KBM-7 (cell line): ENCODE measurements at places on chromosomes 2 and 18.

DNA sequence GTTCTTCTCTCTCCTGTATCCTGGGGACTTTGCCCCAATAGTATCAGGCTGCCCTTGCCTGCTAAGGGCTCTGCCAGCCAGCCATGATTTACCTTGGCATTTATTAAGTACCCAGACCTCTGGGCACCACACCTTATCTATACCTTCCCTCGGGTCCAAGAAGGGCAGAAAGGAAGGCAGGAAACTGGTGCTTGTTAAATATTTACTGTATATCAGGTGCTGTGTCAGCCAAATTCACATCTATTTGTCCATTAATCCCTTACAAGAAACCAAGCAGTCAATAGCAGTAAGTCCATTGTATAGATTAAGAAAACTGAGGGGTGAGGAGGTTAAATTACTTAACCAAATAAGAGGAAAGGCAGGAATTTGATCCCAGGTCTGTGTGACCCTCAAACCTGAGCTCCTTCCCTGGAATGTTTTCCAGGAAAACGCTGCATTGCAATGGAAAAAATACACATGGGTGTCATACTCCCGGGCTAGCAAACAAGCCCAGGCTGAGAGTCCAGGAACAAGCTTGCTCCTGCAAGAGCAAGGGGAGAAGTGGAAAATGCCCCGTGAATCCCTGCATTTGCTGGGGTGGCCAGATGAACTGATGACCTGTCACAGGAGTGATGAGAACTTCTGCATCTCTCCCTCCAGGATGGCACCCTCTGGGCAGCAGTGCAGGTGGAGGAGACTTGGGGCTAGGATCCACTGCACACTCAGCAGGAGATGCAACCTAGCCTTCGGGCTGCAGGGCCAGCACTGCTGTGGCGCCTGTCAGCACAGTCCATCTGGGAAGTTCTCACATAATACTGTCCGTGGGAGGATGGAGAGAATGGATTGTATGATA, 30.4 kb downstream of the CIB4 start:
- DNase-seq, result no peak

DNA sequence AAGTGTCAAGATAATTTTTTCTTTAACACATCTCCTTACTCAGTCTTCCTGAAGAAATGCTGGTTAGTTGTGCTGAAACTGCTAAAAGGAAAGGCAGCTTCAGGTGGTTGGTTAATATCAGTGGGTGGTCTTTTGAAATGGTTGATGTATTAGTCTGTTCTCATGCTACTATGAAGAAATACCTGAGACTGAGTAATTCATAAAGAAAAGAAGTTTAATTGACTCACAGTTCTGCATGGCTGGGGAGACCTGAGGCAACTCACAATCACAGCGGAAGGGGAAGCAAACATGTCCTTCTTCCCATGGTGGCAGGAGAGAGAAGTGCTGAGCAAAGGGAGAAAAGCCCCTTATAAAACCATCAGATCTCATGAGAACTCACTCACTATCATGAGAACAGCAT, 125.9 kb upstream of the CYRIA start:
- DNase-seq, result no peak

DNA sequence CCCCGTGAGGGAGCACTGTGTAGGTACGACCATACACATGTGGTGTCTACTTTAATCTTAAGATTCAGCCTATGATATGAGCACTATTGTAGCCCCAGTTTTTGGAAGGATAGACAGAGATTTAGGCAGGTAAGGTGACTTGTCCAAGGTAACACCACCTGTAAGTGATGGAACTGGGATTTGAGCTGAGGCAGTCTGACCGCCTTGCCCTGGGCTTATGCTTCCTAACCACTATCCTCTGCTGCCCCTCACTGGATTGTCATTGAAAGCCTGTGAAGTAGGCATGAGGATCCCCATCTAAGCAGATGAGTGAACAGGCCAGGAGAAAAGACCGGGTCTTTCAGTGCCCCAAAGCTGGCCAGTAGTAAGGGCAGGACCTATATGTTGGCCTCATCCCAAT, 343.8 kb downstream of the CYRIA start:
- DNase-seq, result no peak

GRCh38 chr18:73594749-73595148, 552.9 kb downstream of the FBXO15 start:
- no peak for DNase-seq

GRCh38 chr18:63444580-63444979, 22.3 kb upstream of the VPS4B start:
- DNase-seq, result peak; percentile 49

DNA sequence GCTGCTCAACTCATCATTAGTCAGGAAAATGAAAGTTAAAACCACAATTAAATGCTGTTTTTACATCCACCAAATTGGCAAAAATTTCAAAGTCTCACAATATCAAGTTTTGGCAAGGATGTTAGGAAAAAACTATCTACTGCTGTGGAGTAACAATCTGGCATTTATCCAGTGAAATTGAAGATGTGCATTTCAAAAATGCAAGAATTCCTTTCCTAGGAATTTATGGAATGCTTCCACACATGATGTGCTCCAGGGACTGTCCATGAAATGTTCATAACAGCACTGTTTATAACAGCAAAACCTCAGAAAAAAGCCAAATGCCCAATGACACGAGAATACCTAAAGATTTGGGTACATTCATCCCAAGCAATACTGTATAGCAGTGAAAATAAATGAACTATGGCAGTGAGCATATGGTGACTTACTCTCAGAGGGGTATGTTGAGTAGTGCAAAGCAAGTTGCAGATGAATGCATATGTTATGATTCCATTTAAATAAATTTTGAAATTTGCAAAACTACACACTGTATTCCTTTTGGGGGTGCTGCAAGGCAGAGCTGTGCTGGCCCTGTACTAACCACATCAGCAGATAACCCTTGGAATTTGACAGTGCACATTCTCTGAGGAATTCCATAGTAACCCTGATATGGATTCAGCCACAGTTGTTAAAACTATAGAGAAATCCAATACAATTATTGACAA, 41.3 kb upstream of the GYPC start:
- DNase-seq, result no peak

DNA sequence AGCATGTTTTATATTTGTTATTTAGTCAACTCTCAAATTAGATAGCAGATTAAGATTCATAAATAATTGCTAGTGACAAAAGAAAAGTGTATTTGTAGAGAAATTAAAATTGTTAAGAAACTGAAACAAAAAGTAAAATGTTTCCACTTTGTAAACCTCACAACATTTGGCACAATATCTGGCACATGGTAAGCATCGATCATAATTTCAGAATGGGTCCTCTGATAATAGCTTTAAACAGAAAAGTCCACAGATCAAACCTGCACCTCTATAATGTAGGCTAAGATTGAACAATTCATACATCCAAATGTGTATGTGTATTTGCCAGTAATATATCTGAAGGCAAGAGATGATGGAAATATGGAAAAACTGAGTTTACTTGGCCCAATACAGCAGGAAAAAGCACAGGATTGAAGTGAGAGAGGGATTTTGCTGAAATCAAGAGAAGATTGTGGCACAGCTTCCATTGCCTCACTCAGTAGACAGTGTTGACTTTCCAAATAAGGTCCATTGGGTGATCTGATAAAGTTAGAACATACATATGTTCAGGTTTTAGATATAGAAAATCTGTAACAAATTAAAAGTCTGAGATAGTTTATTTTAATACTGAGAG, 39.4 kb downstream of the COBLL1 start:
- no peak for DNase-seq

GRCh38 chr2:182207049-182207746, 219.6 kb downstream of the PDE1A start:
- DNase-seq, result no peak
